ENCODE measurements at places on chromosomes 4 and X.

- DNase-seq, result no peak
Observed at GRCh38 chr4:47744253-47744652, 93.6 kb downstream of the CORIN start.

- no peak for DNase-seq
Observed at GRCh38 chr4:55546506-55546755, 278 bp downstream of the CLOCK start.

DNA sequence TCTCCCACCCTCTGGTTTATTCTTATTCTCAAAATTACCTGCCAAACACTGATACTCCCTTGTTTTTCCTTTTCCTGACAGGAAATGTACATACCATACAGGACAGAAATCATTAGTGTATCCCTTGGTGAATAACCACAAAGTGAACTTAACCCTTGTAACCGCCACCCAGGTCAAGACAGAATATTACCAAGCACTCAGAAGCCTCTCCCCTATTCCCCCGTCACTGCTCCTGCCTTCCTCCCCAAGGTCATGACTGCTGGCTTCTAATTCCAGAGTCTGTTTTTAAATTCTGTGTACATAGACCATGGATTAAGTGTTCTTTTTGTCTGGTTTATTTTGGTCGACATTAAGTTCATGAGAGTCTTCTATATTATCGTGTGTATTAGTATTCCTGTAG, 37.7 kb downstream of the HTT start:
- no peak for DNase-seq

DNA sequence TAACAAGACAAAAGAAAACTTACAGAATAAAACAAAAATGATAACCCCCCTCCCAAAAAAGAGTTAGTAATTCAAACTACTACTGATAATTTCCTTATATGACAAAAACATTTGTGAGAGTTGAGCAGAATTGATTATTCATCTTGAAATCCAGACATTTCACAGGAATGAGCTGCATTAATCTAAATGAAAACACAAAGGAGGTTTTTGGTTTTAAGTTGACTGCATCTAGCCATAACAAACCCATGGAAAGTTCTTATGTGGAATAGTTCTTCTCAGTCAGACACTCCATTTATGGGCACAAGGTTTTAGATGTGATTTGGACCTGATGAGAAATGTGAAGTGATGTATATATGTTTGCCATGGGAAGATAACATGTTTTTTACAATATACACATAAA, 95.4 kb downstream of the VCX2 start:
- no peak for DNase-seq

- no peak for DNase-seq
Observed at GRCh38 chr4:176001151-176002006, 64.3 kb upstream of the WDR17 start.

- DNase-seq, result no peak
Observed at GRCh38 chr4:23747281-23747735, 142.5 kb downstream of the PPARGC1A start.

DNA sequence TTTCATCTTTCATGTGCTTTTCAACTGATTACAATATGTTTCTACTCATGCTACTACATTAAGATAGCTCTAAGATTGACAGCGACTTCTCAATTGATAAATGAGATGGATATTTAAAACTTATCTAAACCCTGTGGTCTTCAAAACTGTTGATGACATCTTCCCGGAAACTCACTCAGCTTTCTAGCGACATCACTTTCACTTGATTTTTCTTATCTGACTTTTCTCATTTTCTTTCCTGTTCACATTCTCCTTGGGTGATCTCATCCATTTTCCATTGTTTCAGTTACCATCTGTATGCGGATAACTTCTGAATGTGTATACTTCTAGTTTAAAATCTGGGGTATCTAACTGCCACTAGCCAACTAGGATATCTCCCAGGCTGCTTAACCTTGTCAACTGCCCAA, 3.1 kb downstream of the POLR2B start:
- DNase-seq, result no peak

GRCh38 chr4:119861731-119862130, 204.9 kb downstream of the MAD2L1 start:
- no peak for DNase-seq

GRCh38 chr4:7634661-7635251, 200.0 kb upstream of the PSAPL1 start:
- DNase-seq, result no peak

DNA sequence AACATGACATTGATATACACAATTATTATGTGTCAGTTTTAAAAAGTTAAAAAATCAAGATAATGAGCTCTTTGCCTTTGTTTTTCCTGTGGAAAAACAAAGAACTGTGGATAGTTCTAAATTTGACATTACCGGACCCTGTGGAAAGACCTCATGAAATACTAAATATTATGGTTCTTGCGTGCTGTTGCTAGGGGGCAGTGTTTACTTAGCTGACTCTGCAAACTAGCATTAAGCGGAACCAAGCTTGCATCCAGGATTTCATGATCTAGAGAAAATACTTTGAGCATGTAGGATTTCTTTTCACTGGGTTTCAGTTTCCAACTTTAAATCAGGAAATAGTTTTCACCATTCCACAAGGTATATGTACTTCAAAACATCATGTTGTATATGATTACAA, 33.6 kb downstream of the CLCN4 start:
- DNase-seq, result no peak

DNA sequence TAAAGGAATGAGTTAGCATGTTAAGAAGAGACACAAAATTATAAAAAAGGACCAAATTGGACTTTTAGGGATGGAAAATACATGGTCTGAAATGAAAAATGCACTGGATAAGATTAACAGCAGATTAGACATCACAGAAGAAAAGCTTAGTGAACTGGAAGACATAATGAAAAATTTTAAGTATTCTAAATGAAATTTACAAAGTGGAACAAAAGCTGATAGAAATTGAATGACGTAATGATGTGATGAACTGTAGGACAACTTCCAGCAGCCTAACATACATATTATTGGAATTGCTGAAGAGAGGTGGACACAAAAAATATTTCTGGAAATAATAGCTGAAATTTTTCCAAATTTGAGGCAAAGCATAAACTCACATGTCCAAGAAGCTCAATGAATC, 39.6 kb upstream of the GPR173 start:
- DNase-seq, result no peak

GRCh38 chr4:70908993-70909556, 6.9 kb downstream of the MOB1B start:
- DNase-seq, result no peak

DNA sequence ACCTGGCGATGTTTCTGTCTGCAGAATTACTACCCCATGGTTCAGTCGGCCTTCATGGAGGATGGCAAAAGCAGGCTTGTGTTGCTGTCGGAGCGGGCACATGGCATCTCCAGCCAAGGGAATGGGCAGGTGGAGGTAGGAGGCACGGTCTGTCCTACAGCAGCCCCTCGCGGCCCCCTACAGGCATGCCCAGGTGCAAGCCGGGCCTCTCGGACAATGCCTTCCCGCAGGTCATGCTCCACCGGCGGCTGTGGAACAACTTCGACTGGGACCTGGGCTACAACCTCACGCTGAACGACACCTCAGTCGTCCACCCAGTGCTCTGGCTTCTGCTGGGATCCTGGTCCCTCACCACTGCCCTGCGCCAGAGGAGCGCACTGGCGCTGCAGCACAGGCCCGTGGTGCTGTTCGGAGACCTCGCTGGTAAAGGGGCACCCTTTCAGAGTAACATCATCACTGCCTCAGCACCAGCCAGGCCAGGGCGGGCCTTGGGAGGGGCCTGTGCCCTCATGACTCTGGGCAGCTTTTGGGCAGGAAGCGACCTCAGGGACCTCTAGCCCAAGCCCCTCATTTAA, 29.5 kb upstream of the MRFAP1 start:
- no peak for DNase-seq

DNA sequence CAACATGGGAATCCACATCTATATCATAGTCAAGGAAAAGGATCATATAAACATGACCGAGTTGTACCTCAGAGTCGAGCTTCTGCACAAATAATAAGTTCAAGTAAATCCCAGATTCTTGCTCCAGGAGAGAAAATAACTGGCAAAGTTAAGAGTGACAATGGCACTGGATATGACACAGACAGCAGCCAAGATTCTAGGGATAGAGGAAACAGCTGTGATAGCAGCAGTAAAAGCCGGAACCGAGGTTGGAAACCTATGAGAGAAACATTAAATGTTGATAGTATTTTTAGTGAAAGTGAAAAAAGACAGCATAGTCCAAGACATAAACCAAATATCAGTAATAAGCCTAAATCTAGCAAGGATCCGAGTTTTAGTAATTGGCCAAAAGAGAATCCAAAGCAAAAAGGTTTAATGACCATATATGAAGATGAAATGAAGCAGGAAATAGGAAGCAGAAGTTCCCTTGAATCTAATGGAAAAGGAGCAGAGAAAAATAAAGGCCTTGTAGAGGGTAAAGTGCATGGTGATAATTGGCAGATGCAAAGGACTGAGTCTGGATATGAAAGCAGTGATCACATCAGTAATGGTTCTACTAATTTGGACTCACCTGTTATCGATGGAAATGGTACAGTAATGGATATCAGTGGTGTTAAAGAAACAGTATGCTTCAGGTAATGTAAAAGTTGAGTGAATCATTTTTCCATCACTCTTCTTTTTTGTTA, 50.4 kb downstream of the FABP2 start:
- no peak for DNase-seq

- DNase-seq, result no peak
Observed at GRCh38 chr4:176137631-176138030, 57.8 kb downstream of the SPATA4 start.
